Left lobe of liver (tissue), 2 donors: ENCODE measurements at places on chromosomes 6 and 20. TPM values are rescaled to one million over a fixed set of nuclear protein-coding genes. Genes with fewer than 3 reads are reported as not detected.

The FOXC1 gene
- 0.38 TPM for total RNA-seq

The RSPH3 gene
- 4.7 TPM for total RNA-seq

The BANF2 gene
- total RNA-seq = not detected

The PAX1 gene
- total RNA-seq = not detected

The TTLL9 gene
- not detected for total RNA-seq

The EDN3 gene
- not detected for total RNA-seq

The PBOV1 gene
- not detected for total RNA-seq

The C6orf163 gene
- total RNA-seq = 1.2 TPM
